ENCODE measurements at places on chromosomes 12 and 14. TPM values are rescaled to one million over a fixed set of nuclear protein-coding genes. Genes with fewer than 3 reads are reported as not detected.

Gene CLEC7A
- not detected for total RNA-seq

Gene WASHC3
- 68.6 TPM for total RNA-seq

Gene MYH6
- total RNA-seq = not detected

Gene CD163L1
- not detected for total RNA-seq

Gene PRIMA1
- not detected for total RNA-seq

Gene TPH2
- total RNA-seq = not detected

Gene CCDC38
- not detected for total RNA-seq

Gene EXD2
- total RNA-seq = 12.4 TPM

Measured in cardiac ventricle fibroblast (primary cell).